ENCODE measurements at places on chromosomes 16 and 17. TPM values are rescaled to one million over a fixed set of nuclear protein-coding genes. Genes with fewer than 3 reads are reported as not detected.

DNA sequence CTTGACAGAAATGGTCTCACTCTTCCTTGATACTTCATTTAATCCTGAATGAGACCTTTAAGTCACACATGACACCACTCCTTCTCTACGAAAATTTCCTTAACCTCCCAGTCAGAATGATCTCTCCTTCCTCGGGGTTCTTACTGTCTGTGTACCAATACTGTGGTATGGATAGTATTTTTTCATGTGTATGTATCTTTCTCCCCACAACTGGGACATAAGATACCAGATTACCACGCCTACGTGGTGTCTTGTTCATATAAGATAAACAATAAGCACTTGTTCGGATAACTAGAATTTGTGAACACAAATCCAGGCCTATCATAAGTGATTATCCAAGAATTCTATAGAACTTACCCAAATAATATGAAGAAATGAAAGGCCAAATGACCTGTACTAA is 11.3 kb downstream of the NUP88 start:
- DNase-seq = no peak
- no peaks in the 10 kb centered on the region for H3K4me1 ChIP-seq
- no peak overlapping the region for H3K27ac ChIP-seq
- H3K36me3 ChIP-seq = peaks cover 60% of the 10 kb centered on the region

Gene CCDC78
- 2.6 TPM for total RNA-seq

Gene CNEP1R1
- total RNA-seq = 19.4 TPM

DNA sequence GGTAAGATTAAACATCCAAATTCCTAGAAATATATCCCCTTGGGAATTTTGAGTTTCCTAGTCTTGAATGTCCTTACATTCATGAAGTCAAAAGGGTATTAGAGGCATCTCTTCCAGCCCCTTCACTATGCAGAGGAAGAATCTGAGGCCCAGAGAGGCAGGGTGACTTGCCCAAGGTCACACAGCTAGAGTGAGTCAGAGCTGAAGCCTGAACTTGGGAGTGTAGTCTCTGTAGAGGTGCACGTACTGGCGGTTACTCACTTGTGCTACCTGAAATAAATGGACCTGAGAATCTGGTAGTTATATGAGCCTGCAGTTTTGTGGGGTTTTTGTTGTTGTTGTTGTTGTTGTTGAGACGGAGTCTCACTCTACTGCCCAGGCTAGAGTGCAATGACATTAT is 164.0 kb downstream of the XYLT1 start:
- H3K27me3 ChIP-seq = no peaks in the 10 kb centered on the region
- no peak overlapping the region for H3K27ac ChIP-seq
- DNase-seq = no peak
- H3K4me3 ChIP-seq = no peak overlapping the region
- H3K36me3 ChIP-seq = no peaks in the 10 kb centered on the region
- H3K4me1 ChIP-seq = peaks cover 4% of the 10 kb centered on the region

DNA sequence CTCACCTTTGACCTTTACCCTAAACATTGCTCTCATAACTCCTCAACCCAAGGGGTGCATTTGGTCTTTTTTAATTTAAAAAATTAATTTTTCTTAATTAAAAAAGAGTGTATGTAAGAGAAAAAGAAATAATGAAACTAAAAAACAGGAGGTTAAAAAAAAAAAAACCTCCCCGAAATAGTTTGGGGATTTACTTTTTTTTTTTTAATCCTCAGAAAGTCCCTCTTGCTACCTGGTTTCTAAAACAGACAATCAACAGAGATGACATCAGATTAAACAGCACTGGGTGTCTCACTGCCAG is 301.3 kb downstream of the SOX9 start:
- H3K4me1 ChIP-seq = no peaks in the 10 kb centered on the region
- no peak for DNase-seq
- H3K27ac ChIP-seq = no peak overlapping the region
- no peaks in the 10 kb centered on the region for H3K27me3 ChIP-seq
- no peaks in the 10 kb centered on the region for H3K36me3 ChIP-seq

DNA sequence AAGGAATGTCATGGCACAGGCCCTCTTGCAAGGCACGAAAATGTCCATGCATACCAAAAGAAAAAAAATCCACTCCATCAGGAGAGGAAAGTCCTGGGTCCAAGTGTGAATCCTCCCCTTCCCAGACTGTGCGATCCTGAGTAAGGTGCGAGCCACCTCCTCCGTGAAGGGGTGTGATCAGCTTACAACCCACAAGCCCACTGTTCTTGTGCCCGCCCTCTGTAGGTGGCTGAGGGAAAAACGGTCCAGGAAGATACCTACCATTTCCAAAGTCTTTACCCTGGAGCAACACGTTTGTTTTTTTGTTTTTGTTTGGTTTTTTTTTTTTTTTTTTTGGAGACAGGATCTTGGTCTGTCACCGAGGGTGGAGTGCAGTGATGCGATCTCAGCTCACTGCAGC is 116.5 kb downstream of the ZNF423 start:
- H3K4me1 ChIP-seq = peaks cover 2% of the 10 kb centered on the region
- no peak overlapping the region for H3K27ac ChIP-seq
- H3K4me3 ChIP-seq = no peak overlapping the region
- H3K27me3 ChIP-seq = no peaks in the 10 kb centered on the region
- no peaks in the 10 kb centered on the region for H3K36me3 ChIP-seq

DNA sequence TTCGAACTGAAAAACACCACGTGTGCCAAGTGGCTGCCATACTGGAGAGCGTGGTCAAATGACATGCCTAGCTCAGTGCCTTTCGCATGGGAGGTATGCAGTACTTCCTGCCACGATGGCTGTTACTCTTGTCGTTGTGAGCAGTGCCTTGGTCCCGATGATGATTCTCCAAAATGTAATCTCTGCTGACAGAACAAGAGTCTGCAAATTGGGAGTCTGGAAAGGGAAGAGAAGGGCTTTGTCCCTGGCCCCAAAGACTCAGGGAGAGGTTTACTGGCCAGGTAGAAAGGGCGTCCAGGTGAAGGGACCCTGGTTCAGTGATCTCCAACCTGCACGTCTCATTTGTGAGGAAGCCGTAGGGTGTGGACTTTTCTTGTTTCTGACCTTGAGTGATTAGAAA is 336.6 kb downstream of the WWOX start:
- no peak overlapping the region for H3K4me3 ChIP-seq
- no peaks in the 10 kb centered on the region for H3K4me1 ChIP-seq
- H3K27me3 ChIP-seq = no peaks in the 10 kb centered on the region
- no peak for DNase-seq
- no peak overlapping the region for H3K27ac ChIP-seq

GRCh38 chr17:48494335-48494734 is 36.5 kb downstream of the HOXB1 start:
- H3K36me3 ChIP-seq = no peaks in the 10 kb centered on the region
- no peak for DNase-seq
- no peak overlapping the region for H3K27ac ChIP-seq

Gene VTN
- 0.98 TPM for total RNA-seq

GRCh38 chr16:88866151-88866920 is at the start of gene PABPN1L:
PABPN1L (minus strand) TSS chr16:88866660; CDS start chr16:88866606, 54 bp downstream.
- no peaks in the 10 kb centered on the region for H3K27me3 ChIP-seq
- no peak for DNase-seq
- no peak within 1 kb of the TSS for H3K27ac ChIP-seq
- H3K4me1 ChIP-seq = no peaks in the 10 kb centered on the region
